ENCODE measurements at places on chromosomes 11 and 22.

DNA sequence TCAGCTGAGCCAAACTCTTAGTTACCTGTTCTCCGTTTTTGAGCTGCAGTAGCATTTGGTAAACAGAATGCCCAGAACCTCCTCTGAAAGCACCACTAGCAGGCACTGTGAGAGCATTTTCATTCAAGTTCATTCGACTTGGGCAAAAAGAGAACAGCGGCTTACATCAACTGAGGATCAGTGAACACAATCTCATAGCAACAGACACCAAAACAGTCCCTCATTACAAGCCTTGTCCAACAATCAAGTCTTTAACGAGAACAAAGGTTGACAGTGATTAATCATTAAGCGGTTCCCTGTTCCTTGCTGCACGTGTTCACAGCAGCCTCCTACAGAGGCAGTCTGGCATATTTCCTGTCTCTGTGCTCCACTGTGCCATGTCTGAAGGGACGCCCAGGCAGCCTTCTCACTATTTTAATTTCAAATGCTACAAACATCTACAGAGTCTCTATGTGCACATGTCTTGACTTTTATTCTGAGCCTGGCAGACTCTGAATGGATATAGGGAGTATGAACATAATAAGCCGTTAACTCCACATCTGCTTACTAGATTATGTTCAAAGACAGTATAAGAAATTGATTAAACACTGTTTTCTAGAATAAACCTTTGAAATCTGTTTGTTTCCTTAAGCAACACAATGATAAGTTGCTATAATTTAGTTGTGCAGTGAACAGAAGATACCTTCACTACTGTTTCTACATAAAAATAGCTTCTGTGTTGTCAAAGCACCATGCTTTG, 88.3 kb upstream of the MTMR2 start:
- no peak for DNase-seq

- no peak for DNase-seq
Measured at GRCh38 chr11:77206264-77207018, 78.4 kb downstream of the MYO7A start.

GRCh38 chr11:3710485-3711259, 39.5 kb upstream of the CHRNA10 start:
- no peak for DNase-seq

DNA sequence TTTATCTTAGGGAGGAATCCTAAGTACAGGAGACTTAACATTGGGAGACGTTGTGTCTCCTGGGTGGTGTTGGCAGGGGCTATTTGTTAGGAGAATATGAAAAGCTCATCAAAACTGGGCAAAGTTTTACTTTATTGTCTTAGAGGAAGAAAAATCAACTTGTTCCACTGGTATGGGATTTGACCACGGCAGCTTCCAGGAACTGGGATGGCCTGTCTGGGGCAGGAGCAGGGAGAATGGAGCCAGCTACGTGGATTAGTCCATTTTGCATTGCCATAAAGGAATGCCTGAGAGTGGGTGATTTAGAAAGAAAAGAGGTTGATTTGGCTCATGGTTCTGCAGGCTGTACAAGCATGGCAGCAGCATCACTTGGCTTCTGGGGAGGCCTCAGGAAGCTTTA, 198.4 kb downstream of the ADAMTS15 start:
- DNase-seq = no peak

DNA sequence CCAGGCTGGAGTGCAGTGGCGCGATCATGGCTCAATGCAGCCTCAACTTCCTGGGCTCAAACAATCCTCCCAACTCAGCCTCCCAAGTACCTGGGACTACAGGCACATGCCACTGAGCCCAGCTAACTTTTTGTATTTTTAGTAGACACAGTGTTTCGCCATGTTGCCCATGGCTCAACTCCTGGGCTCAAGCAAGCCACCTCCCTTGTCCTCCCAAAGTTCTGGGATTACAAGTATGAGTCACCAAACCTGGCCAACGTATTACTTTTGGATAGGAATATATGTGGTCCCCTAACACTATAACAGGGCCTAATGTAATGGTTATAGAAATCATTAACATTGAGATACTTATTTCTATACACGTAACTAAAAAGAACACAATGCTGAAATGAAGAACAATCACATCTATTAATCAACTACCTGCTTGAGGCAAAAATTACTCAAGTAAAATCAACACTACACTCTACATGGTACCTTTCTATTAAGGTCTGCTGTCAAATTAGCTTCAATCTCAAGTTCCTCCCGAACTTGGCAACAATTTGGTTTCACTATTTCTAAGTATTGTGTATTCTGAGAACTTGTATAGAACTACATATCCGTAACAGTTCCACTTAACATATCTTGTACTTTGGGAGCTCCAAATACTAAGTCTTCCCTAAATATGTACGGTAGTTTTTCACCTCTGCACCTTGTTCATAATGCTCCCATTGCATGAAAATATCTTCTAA, 124.9 kb downstream of the FCHSD2 start:
- no peak for DNase-seq

All from HL-60 (cell line).